ENCODE measurements at places on chromosomes 3 and 15.
A peak's percentile ranks its signal among the peaks of the same experiment; 100 is the strongest.

GRCh38 chr3:186261638-186262037 is 100.4 kb downstream of the DGKG start:
- DNase-seq = no peak

DNA sequence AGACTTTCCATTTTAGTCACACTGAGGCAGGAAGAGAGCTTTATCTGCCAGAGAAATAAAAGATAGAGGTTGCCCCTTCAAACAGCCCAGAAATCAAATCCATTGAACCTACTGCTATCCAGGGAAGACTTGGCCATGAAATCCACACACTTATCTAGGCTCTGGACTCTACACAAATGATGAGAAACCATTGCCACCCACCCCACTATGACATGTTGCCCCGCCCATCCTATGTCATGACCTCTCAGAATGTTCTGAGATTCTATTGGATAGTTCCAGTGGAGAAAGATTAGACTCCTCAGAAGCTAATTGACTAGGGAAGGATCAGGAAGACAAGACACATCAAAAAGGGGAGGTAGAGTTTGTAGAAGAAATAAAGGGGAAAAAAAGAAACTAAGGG is at the start of gene TMCO5A:
Gene TMCO5A, plus strand, starts transcription at position 301 of the 400 bp plus-strand sequence. CDS start 1,684 bp downstream, outside the sequence.
- DNase-seq = no peak

DNA sequence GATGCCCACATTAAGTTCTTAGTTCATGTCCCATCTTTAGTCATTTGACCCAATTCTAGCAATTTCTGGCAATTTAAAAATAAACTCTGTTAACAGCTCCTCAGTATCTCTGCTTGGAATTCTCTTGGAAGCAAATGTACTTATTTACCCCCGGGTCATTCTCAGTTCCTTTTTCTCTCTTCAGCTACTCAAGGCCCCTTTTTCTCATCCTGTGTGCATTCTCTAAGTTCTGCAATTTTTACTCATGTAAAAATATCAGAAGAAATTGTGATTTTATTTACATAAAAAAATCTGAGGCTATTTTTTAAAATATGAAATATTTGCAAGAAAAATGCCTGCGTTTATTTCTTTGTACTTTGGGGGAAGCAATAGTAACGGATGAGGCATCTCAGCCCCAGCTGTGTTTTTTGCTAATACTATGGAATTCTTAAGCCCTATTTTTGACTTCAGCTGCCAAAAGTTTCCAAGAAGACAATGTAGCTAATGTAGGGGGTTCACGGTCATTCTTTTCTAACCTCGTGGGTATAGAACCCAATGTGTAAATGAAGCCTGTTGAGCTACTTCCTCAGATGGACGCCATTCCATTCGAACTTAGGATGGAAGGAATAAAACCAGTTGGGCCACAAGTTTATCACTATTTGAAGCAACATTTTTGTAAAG is 20.0 kb downstream of the CERS3 start:
- DNase-seq = no peak

DNA sequence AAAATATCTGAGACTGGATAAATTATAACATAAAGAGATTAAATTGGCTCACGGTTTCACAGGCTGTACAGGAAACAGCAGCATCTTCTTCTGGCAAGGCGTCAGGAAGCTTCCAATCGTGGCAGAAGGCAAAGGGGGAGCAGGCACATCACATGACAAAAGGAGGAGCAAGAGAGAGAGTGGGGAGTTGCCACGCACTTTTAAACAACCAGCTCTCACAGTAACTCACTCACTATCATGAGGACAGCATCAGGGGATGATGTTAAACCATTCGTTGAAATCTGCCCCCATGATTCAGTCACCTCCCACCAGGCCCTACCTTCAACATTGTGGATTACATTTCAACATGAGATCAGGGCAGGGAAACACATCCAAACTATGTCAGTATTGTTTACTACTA is 114.5 kb upstream of the SPATA16 start:
- no peak for DNase-seq

DNA sequence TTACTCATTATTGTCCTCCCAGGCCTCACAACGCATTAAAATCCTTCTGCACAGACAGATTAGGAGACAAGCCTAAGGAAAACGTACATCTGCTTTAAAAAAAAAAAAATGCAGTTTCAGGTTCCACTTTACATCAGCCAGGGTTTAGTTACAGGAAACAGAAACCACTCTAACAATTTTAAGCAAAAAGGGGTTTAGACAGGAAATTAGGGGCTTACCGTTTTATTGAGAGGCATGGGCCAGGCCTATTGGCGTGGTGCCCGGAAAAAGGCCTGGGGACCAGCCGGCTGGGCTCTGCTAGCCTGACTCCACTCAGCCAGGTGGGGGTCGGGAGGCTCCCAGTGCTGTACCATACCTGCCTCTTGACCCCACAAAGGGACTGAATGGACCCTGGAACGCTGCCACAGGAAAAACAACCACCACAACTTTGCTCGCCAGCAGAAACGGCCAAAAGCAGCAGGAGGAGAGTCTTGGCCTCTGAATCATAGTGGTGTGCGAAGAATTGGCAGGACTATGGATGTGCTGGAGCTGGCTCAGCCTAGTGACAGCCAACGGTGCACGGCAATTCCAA is 124.3 kb downstream of the CHSY1 start:
- DNase-seq = peak; percentile 85

GRCh38 chr15:42007386-42007785 is 13.5 kb downstream of the PLA2G4E start:
- DNase-seq = no peak

DNA sequence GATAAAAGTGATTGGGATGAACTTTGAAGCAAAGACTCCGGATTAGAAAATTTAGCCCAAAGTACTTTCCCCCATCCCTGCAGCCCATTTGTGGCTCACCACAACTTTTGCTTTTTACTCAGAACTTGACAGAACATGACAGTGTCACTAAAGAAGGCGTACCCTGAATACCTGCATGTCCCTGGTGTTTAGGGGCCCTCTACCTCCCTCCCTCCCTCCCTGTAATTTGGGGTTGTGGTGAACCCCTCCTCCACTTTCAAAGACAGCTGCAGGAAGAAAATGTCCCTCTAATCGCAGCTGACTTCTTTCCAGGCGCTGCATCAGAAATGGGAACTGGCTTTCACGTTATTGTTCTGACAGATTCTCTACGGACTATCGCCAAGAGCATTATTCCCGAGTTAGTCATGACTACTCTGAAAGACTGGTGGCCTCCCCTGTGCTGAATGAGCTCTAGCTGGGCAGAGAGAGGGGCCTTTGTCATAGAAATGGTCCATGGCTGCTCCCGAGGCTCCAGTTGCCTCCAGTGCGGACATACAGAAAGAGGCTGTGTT is 93.2 kb upstream of the ARHGEF3 start:
- no peak for DNase-seq

GRCh38 chr3:47855461-47856383 is 52.8 kb downstream of the DHX30 start:
- no peak for DNase-seq

DNA sequence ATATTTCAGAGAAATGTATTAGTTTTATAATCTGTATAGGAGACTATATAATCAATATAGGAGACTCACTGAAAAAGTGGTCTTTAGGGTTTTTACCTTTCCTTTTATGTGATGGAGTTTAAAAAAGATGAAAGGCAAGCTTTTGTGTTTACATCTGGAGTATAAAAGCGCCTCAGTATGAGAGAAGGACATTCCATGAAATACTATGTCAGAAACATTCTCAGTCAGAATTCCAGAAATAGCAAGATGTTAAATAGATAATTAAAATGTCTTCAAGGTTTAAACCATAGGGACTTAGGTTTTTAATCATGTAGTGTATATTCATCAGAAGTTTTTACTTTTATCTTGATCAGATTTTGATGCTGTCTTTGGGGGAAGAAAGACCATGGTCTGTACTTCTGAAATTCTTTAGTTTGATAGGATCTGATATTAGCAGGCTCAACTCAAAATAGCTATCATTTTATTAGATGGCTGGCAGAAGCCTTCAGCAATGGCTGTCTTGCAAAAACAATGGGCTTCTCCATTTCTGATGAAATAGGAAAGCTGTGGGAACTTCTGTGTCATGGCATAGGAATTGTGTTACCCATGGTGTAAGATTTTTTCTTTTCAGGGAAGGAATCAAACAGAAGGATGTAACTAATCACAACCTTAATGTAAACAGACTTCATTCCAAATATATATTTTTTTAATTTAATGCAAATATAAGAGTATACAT is 209.6 kb upstream of the PLSCR5 start:
- DNase-seq = no peak

- DNase-seq = peak; percentile 47
Measured at GRCh38 chr3:27659279-27660021, 62.7 kb downstream of the EOMES start.

- DNase-seq = no peak
Measured at GRCh38 chr3:113551820-113552219, 19.5 kb downstream of the SIDT1 start.

DNA sequence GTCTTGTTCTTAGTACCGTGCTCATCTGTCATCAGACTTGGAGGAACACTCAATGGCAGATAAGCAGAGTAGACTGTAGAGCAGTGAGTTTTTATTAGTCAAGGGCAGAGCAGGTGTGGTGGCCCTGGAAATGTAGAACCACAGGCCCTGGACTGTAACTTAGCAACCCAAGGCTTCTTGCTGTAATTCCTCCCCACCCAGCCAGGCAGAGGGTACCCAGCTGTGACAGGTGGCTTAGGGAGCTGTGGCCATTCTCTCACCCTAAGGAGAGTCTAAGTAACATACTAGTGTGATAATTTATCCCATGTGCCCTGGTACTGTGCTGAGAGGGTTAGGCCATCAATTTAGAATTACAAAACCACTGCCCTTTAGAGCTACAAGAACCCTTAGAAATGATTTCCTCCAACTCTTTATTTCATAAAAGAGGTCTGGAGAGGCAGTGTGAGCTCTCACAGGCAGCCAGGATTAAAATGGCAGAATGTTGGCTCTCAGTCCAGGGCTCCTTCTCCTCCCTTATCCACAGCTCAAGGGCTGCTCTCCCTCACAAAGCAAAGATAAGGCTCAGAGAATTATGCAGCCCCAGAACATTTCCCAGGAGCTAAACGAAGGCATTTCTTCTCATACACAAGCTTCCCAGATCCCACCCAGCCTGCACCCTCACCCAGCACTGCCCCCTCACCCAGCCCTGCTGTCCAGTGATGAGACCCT is 3.0 kb downstream of the POMGNT2 start:
- no peak for DNase-seq

DNA sequence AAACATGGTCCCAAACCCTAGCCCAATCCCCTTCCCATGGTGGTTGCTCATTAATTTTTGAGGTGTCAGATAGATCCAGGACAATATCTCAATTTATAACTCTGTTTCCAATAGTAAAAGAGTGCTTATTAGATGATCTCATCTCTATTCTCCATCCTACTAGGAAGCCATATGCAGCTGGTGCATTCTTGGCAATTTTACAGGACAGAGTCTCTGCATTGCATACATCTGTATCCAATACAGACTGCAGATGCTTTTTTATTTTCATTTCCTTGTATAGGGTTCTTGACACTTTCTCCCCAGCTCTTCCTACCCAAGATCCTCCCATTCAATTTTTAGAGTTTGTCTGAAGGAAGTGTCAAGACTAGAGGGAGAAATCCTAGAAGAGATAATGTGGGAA is 194.8 kb upstream of the DPH6 start:
- no peak for DNase-seq

GRCh38 chr15:23438816-23439466 is 8.1 kb downstream of the GOLGA6L2 start:
- DNase-seq = no peak

- DNase-seq = no peak
Measured at GRCh38 chr3:185623939-185624665, 38.0 kb downstream of the SENP2 start.

- DNase-seq = no peak
Measured at GRCh38 chr15:52649686-52650085, 29.5 kb downstream of the ATOSA start.

- DNase-seq = no peak
Measured at GRCh38 chr15:81783586-81783985, 262.2 kb downstream of the MEX3B start.

GRCh38 chr15:36755341-36756000 is 176.0 kb downstream of the CDIN1 start:
- no peak for DNase-seq

DNA sequence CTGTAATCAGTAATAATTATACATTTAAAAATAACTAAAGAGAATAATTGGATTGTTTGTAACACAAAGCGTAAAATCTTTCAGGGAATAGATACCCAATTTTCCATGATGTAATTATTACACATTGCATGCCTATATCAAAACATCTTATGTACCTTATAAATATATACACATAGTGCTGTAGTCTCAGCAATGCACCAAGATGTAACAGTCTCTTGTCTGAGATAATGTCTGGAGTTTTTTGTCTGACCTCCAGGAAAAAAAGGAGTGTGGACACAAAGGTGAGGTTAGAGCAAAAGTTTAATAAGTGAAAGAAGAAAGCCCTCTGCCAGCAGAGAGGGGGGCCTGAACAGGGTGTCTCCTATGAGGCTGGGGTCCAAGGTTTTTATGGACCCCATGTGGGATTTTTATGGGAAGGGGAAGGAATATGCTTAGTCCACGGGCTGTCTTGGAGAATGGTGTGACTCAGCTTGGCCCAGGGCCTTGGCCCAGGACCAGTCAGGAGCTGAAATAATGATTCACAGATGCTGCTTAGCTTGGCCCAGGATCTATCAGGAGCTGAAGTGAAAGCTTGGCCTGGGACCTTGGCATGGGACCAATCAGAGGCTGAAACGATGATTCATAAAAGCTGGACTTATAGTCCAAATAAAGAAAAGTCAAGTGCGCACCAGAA is 545.0 kb downstream of the ZPLD1 start:
- DNase-seq = peak; percentile 64

- no peak for DNase-seq
Measured at GRCh38 chr15:29680465-29681165, 141.7 kb downstream of the TJP1 start.

DNA sequence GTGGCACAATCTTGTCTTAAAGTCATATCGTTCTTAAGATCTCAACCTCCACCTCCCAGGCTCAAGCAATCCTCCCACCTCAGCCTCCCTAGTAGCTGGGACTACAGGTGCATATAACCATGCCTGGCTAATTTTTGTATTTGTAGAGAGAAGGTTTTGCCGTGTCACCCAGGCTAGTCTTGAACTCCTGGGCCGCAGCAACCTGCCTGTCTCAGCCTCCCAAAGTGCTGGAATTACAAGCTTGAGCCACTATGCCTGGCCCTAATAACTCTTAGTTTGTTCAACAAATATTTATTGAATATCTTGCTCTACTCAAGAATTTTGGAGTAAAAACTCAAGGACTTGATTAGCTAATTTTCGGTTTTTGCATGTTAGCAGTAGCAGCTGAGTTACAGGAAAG is 19.4 kb upstream of the EDEM1 start:
- no peak for DNase-seq

DNA sequence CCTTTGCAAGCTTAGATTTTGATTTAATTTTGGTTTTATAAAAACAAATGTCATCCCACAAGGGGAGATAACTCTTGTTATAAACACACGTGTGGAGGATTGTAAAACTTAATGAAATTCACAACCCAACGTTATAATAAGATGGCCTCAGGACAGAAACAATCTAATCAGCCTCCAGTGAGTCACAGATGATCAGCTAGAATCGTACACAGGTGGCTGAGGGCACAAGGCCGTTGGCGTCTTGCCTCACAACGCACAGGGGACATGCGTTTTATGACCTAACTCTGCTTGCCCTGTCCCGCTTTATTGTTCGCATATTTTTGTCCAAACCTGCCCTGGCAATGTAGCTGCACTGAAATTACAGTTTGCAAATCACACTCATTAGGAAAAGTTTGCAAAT is 121.9 kb upstream of the PDZRN3 start:
- DNase-seq = no peak

Measured in SJSA1 (cell line).